ENCODE measurements at places on chromosomes 1 and 21.

DNA sequence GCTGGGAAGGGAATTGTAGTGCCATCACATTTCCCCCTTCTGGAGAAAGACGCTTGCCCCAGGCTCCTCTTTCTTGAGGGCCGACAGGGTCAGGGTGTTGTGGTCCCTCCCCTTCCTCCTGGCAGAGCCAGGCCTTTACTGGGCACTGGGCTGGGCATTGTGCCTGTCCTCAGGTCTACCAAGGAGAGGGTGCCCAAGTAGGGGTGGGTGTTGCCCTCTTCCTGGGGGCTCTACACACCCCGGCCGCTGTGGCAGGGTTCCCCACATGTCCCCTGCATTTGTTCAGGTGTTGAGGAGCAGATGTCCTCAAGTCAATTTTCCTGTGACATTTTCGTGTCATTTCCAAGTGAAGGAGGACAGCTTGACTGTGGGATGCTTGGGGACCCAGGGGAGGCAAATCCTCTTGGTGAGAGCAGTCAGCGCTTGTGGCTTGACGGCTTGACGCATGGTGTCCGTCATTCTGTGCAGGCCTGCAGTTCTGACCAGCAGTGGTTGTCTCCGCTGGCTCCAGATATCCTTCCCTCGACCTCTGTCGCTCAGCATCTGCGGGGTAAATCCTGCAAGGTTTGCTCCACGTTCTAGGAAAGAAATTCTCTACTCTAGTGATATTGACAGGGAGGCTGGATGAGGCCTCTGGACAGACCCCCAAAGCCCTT, 181.9 kb upstream of the VAMP3 start:
- DNase-seq = no peak

DNA sequence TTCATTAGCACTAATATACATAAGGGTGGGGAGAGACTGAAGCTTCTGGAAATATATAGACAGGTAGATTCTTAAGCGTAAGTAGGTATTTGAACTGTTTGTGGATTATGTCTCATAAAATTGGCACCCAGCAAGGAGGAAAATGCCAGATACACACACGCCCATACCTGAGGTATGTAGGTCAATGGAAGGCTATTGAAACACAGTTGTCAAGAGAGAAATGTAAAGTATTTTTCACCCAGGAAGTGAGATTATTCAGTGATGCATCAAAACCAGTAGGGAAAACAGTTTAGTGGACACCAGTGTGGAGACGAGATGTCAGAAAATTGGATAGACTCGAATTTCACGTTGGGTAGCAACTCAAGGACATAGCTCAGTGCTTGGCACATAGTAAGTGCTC, 4.7 kb upstream of the RSPH1 start:
- no peak for DNase-seq

DNA sequence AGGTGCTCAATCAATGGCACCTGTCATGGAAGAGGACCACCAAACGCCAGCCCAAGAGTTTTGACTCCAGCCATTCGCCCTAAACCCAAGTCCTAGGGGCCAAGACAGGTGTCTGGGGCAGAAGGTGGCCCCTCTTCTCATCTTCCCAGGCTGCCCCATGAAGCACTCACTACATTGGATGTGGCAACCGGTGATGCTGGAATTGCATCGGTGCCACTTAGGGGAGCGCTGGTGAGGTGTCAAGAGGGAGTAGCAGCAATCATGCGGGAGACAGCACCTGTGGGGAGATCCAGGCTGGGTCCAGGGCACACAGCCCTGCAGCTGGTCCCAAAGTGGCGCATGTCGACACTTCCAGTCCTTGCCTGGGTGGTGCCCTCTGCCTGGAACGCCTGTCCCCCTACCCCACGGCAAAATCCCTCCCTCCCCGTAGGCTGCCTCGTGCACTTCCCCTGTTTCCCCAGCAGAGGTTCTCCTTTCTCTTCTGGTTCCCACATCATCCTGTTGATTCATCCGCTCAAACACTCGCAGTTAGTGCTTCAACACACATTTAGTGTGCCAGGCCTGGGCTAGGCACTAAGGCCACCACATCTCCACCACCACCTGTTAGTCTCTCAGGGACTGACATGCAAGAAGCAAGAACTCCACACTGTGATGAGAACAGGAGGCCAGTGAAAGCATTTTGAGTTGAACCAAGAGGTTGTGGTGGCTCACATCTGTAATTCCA, 18.5 kb downstream of the PLA2G2D start:
- DNase-seq = no peak

DNA sequence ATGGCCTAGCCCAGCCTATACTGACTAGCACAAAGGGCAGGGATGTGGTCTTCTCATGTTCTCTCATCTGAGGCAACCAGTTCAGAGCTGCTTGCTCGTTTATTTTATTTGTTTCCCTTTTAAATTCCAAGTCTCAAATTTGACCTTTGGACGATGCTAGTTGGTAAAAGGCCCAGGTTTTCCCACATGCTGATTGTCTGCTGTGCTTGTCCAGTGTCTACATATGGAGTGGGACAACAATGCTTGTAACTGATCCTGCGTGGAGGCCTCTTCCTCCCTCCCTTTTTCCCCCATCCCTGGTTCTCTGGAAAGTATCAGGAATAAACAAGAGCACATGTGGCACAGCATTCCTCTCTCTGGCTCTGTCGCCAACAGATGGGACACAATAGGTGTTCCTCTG, 34.0 kb upstream of the BEND5 start:
- DNase-seq = no peak

DNA sequence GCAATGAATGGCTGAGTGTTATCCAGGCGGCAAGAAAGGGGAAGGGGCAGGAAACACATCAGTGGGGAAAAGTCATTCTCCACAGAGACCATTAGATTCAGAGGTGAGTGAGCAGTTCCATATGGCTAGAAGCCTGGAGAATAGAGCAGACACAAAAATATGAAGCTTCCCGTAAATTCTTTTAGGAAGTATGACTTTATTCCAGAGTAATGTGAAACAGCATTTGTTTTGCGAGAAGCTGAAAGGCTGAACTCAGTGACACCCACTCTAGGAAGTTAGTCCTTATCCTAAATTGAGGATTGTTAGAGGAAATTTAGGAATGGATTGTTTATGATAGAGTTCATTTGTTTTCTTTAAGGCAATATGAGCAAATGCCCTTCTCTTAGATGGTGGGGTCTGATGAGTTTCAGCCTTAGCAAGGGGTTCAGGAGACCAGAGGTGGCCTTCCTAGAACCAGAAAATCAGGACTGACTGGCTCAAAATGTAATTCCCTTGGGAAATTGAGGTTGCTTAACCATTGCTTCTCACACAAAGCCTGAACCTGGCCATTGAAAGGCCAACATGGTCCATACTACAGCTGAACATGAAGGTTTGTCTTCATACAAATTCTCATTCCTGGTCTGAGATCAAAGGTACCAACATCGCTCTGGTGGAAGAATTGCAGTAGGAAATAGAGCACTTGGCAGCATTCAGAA, 167.5 kb downstream of the TPR start:
- DNase-seq = no peak
